SK-N-DZ (cell line): ENCODE measurements at places on chromosomes 16 and 17.

DNA sequence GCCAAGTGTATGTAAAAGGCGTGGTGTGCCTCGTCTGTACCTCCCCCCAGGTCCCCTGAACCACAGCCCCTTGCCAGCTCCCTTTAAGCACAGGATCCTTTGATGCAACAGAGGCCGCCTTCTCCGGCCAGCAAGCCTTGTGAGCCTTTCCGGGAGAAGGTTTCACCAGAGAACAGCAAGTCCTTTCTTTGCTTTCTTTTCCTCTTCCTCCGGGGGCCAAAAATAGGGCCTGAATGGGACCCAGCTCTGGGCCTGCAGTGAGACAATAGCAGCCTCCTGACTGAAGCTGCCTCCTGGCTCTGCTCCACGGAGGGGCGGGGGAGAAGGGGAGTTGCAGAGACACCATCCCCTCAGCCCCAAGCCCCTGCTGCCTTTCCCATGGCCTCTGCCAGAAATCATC, 9.0 kb downstream of the ADGRG1 start:
- no peak for DNase-seq

GRCh38 chr17:27631411-27631760, 398 bp downstream of the LGALS9 start:
- DNase-seq, result no peak

DNA sequence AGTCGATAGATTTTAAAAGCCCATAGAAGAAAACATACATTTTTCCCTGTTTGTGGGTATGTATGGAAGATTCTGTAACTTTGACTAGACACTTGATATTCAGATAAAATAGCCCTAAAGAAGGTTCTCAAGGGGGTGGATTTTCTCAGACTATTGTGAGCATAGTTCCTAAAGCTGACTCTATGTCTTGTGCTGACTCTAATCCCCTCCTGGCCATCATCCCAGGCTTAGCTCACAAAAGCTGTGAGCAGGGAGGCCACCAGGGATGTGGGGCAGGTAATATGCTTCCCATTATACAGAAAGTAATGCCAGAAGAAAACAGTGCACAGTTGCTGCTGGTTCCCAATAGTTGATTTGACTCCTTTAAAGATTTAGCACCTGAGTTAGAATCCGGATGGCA, 32.0 kb downstream of the CDH13 start:
- DNase-seq, result no peak

GRCh38 chr17:77304051-77304745, 163.4 kb downstream of the SEC14L1 start:
- DNase-seq, result no peak

DNA sequence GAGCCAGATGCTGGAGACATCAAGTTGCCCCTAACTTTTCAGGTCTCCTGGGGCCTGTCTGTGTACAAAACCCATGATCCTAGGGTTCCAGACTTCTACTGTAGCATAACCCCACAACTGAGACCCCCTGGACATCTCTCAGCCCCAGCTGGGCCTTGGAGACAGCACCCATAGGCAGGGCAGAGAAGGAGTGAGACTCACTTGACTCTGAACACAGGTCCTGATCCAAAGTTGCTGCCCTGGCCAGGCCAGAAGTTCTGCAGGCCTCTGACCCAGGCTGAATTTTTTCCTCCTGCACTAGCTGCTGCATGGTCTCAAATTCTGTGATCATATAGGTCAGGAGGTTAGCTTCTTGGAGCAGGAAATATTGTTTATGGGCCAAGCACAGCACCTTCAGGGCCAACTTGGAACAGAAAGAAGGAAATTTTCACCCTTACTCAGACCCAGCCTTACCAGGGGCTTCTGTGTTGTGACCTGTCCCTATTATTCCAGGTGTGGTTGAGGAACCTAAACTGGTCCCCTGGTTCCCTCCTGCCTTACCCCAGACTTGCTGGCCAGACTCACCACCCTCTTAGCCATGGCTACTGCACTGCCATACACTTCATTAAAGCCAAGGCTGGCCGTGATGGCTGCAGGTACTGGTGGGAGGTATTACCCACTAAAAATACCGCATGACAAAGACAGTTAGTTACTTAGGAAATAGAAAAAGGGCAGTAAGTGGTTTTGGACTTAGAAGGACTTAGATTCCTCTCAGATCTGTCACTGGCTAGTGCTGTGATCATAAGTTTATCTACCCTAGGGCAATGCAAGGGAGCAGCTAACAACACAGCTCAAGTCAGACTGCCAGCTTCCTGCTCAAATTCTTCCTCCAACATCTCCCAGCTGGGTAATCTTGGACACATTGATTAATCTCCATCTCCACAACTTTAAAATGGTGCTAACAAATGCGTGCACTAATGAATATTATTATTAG, 2180.1 kb downstream of the TP53TG3F start:
- no peak for DNase-seq

DNA sequence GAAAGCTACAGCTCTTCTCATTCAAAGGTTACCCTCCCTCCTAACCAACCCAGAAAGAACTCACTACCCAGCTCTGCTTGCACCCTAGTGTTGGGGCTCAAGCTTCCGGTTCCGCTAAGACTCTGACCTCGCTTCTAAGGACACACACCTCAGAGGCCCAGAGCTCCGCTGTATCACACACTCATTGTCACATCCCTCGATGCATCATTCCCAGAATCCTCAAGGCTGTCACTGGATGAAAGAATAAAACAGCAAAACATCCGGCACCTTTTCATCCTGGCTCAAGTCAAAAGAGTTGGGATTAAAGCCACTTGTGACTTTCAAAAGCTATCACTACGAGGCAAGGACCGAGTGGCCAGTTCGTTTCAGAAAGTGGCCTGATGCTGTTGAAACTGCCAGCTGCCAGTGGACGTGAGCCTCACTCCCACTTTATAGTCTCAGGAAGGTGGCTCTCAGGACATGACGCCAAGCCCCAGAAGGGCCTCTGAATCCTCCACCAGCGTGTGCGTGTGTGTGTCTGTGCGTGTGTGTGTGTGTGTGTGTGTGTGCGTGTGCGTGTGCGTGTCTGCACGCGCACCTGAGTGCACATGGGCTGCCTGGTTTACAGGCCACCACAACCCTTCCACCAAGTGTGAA, 29.0 kb downstream of the ZFHX3 start:
- no peak for DNase-seq
